ENCODE measurements at places on chromosomes 12 and 14.

DNA sequence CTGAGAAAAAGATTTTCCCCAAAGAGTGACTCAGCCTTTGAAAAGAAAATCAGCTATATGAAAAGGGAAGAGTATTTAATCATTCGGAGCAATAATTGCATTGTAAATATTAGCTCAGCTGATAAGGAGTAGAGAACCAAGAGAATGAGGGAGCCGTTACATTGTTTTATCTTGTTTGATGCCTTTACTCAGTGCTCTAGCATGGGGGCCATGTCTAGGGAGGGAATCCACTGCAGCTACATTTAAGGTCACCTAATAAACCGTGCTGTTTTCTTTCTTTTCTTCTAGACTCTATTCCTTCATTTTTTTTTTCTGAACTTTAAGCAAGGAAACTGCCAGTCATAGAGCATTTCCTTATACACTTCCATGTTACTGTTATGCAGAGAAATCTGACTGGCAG, 447.0 kb downstream of the DIO2 start:
- no peak for DNase-seq

DNA sequence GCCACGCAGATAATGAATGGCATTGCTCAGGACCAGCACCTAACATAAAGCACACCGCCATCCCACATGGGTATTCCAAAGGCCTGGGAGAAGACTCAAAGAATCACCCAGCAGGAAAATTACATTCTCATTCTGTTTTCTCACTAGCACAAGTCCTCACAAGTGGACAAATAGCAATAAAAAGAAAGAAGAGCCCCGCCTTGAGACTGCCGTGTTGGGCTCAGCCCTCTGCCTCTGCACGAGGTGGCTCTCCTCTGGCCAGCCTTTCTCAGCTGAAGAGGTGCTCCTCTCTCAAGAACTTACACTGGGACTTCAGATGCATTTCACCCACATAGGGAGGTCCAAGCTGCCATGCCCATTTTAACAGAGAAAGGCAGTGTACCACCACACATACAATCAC, 207.5 kb downstream of the SPTSSA start:
- DNase-seq, result no peak

DNA sequence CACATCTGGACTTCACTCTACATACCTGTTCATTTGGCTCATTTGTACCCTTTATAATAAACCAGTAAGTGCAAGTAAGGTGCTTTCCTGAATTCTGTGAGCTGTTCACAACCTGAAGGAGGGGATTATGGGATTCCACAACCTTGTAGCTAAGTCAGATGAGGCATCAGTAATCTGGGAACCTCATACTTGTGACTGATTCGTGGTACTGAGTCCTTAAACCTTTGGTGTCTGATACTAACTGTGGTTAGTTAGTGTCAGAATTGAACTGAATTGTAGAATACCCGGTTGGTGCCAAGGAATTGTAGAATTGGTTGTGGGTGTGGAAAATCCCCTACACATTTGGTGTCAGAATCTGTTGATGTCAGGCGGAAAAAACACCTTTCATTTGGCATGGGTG, 83.4 kb downstream of the TMX1 start:
- no peak for DNase-seq

DNA sequence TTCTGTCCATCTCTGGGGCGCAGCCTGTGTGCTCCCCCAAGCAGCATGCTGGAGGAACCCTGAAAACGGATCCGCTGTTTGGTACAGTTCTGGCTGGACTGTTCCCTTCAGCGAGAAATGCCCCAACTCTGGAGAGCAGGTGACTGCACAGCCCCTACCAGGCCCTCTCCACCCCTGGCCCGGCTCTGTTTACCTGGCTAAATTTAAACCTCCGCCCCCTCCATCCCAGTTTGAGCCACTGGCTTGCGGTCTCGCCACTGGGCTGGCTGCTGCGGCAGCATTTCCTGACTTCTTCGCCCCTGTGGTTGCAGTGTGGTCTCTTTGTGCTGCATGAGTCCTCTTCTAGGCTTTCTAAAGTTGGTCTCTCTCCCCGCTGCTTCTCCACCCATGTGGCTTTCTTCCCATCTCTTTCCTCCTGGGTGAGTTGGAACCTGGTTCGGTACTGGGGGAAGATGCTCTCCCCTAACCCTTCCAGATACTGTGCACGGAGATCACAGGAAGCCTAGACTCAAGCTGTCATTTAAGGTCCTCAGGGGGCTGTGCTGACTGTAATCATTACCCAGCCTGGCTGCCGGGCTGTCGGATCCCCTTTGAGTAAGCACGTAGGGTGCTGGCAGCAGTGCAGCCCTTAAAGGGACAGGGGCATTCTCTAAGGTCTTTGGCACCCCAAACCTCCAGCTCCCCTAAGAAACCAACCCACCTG, 60.6 kb downstream of the FBXL14 start:
- DNase-seq, result no peak

GRCh38 chr12:96068636-96069035, 33.2 kb upstream of the LTA4H start:
- DNase-seq, result no peak

- no peak for DNase-seq
These were observed 409.7 kb downstream of the NOVA1 start for GRCh38 chr14:26187996-26188620.

Data from NCI-H226 (cell line).